KBM-7 (cell line): ENCODE measurements at places on chromosomes 16 and 17.

DNA sequence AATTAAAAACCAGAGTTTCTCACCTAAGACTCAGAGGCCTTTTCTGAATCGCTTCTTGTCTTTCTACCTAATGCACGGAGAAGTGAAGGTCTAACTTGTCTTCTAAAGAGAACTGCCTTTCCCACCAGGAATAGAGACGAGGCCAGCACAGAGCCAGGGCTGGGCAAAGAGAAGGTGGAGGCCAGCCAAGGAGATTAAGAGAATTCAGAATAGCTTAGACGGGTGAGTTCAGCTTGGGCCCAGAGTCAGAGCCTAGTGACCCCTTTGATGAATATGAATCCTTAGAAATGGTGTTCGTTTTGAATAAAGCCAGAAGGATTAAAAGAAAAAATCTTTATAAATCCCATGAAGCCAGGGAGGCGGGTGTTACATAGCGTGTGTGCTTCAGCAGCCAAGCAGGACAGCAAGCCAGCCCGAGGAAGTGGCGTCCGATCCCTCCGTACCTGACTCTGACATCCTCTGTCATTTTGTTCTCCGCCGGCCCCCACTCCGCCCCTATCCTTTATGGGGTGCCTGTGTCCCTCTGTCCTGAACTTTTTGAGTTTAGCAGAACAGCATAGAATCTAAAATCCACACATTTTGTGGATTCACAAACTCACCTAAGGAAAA is 7.4 kb downstream of the GSG1L2 start:
- no peak for DNase-seq

GRCh38 chr16:8730335-8730915 is 56.0 kb downstream of the ABAT start:
- DNase-seq = no peak

GRCh38 chr17:55482591-55483389 is 28.5 kb downstream of the SMIM36 start:
- no peak for DNase-seq

DNA sequence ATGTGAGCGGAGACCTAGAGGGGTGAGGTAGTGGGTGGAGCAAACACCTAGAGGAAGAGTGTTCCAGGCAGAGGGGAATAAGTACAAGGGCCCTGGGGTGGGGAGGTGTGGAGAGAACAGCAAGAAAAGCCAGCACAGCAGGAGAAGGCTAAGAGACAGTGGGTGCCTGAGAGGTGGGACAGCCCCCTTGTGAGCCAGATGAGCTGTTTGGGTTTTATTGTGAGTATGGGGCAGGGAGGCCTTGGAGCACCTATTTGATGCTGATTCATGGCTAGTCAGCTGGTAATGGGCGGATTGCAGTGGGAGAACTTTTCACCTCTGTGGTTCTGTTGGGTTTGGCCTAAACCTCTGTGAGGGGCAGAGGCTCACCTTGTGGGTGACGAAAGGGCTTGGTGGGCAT is 68.4 kb downstream of the ABCC1 start:
- DNase-seq = no peak

DNA sequence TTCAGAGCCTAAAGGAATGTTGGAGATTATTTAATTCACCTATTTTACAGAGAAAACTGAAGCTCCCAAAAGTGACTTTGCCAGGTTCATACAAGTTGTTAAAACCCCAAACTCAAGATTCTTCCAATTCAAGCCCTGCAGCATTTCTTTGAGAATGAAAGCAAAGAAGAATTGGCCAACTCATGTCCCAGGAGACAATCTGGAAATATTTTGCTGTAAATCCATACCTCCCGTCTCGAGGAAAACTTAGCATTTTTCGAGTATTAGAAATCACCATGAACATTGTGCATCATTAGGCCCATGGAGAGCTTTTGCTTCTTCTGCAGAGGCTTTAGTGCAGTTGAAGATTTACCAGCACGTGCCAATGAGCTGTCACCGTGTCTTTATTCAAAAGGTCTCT is 176.4 kb upstream of the KCNJ16 start:
- DNase-seq = no peak

- no peak for DNase-seq
Measured at GRCh38 chr17:82793974-82794630, 42.2 kb downstream of the TBCD start.

DNA sequence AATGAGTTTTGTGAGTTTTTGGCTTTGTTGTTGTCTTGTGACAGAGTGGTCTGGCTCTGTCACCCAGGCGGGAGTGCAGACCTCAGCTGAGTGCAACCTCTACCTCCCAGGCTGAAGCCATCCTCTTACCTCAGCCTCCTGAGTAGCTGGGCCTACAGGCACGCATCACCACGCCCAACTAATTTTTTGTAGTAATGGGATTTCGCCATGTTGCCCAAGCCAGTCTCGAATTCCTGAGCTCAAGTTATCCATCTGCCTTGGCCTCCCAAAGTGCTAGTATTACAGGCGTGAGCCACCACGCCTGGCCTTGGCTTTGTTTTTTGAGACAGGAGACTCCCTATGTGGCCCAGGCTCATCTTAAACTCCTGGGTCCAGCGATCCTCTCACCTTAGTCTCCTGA is 15.1 kb downstream of the CRK start:
- no peak for DNase-seq

DNA sequence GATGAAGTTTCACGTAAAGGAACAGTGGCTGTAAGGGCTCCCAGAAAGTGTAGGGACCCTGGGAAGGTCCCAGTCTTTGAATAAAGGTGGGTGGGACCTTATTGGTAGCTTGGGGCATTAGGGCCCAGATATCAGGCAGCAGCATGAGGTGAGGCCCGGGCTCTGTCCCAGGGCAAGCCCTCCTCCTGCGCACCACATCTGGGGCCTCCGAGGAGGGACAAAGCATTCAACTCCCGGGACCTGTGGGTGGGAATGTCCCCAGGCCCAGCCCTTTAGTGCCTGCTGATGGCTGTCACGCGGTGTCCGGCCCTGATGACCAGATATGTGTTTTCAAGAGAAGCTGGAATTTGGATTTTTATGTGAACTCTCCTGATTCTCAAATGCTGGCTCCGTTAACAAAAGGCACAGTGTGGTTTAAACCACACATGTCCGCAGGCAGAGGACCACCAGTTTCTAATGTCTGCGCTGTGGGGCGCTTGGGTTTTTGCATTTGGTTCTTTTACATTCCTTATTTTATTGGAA is 30.4 kb downstream of the RAI1 start:
- no peak for DNase-seq

- no peak for DNase-seq
Measured at GRCh38 chr17:43740541-43740940, 18.1 kb downstream of the SOST start.

DNA sequence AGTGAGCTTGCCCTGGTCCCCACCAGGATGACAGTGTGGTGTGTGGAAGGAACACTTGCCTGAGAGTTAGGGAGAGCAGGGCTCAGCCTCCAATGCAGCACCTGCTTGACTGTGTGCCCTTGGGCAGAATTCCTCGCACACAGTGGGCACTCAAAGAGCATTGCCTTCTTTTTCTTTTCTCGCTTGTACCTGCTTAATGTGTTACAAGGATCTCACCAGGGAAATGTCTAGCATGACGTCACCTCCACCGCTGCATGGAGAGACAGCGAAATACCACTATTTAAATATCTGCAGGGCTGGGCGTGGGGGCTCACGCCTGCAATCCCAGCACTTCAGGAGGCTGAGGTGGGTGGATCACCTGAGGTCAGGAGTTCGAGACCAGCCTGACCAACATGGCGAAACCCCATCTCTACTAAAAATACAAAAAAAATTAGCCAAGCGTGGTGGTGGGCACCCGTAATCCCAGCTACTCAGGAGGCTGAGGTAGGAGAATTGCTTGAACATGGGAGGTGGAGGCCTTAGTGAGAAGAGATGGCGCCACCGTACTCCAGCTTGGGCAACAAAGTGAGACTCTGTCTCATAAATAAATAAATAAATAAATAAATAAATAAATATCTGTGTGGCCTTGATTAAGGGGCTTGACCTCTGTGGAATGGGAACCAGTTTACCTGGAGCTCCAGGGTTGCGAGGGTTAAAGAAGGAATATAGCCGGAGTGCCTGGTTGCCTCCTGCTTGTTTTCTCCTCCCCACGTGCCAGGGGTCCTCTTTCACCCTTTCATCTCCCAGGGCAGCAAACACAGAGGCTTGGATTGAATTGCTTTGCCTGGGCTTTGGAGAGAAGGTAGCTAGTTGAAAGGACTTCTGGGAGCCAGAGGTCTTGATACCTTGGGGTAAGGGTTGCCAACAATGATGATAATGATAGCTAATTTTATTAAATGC is 16.3 kb downstream of the SNX29 start:
- DNase-seq = no peak

GRCh38 chr17:42055496-42055895 is 5.1 kb upstream of the C17orf113 start:
- no peak for DNase-seq

DNA sequence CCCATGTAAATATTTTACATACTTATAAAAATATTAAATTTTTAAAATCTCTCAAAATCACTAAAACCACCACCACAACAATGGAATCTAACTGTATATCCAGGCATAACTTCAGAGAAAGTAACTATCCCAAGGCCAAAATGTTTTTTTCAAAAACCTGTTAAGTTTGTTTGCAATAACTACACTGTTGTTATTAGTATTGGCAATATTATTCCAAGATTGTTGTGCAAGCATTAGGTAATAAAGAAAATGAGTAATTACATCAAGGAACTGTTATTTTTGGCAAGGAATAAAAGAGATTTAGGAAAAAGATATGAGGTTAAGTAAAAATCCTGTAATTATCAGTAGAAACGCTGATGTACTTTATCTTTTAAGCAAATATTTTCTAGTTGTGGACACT is 3.4 kb upstream of the KRTAP4-12 start:
- DNase-seq = no peak

DNA sequence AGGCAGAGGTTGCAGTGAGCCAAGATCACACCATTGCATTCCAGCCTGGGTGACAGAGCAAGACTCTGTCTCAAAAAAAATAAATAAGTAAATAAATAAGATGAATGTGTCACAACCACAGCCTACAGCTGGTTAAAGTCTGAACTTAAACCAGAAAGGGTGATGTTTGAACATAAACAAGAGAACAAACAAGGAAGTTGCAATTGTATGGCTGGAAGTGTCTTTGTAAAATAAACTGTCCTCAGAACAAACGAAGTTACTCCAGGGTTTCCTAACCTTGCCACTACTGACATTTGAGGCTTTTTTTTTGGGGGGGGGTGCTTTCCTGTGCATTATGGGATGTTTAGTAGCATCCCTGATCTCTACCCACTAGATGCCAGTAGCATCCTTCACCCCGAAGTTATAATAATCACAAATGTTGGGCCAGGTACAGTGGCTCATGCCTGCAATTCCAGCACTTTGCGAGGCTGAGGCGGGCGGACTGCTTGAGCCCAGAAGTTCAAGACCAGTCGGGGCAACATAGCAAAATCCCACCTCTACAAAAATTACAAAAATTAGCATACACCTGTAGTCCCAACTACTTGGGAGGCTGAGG is 119.2 kb downstream of the XYLT1 start:
- DNase-seq = no peak

DNA sequence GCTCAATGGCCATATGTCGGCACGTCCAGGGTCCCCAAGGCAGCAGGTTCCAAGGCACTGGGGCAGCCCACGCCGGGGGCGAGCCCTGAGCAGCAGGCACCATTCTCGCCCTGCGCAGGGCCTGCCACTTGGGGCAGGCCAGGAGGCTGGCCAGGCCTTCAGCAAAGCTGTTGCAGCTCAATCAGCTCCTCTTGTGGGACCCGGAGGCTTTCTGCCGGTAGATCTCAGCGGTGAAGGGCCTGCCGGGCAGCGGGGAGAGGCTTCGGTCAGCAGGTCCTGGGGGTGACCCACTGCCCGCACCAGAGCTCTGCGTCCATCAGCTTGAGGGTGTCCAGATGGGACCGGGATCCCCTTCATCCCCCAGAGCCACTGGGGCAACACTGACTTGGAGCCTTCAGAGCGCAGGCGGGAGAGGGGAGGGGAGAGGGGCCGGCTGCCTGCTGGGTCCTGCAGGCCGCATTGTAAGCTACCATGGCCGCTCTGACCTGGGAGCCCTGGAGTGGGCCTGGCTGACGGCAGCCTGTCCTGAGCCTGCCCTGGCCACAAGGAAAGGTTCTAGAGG is 9.5 kb upstream of the RASD1 start:
- DNase-seq = no peak

GRCh38 chr17:4645642-4646041 is 4.2 kb upstream of the ALOX15 start:
- DNase-seq = no peak

DNA sequence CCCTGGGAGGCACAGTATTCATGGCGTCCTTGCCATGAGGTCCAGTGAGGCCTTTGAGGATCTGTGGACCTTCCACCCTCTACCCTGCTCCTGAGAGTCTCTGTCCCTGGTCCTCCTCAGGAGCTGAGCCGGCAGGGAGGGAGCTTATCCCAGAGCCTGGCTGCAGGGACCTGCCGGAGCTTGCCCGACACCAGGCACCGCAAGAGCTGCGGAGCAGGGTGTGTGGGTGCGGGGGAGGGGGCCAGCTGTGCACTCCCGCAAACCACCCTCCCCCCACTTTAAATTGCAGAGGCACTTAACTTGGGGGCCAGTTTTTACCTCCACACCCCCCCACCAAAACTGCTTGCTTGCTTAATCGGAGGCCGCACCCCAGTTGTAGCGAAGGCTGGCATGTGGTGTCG is 609 bp upstream of the ZNF750 start:
- no peak for DNase-seq

DNA sequence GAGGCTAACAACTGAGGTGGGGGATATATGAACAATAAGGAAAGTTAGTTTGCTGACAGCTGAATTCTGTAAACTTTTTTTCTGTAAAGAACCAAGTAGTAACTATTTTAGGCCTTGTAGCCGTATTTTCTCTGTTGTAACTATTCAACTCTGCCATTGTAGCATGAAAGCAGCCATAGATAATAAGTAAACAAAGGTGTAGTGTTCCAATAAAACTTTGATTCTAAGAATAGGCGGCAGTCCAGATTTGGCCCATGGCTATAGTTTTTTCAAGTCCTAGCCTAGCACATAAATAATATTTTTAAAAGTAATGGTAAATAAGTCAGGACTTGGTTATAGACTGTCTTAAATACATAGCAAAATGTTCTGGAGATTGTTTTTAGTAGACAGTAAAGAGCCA is 142.0 kb downstream of the STXBP4 start:
- no peak for DNase-seq

- DNase-seq = no peak
Measured at GRCh38 chr16:13113741-13114140, 212.3 kb downstream of the SHISA9 start.

GRCh38 chr16:6753553-6753952 is 579.1 kb upstream of the RBFOX1 start:
- no peak for DNase-seq
